ENCODE measurements at places on chromosomes 12 and 14. TPM values are rescaled to one million over a fixed set of nuclear protein-coding genes. Genes with fewer than 3 reads are reported as not detected.

The NANOG gene
- total RNA-seq, result 134 TPM

The RHOJ gene
- not detected for total RNA-seq

- DNase-seq, result no peak
These were observed 184.7 kb downstream of the SRGAP1 start for GRCh38 chr12:64029013-64029857.

DNA sequence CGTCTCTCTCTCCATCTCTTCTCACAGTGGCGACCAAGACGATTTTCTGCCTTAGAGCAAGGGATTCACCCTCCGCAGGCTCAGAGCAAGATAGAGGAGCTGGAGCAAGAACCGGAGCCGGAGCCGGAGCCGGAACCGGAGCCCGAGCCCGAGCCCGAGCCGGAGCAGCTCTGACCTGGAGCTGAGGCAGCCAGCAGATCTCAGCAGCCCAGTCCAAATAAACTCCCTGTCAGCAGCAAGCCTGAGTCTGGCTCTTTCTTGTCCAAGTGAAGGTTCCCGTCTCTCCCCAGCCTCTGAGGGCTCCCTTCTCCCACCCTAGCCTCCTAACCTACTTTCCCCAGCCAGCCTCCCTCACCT lies 5.9 kb downstream of the LAG3 start:
- DNase-seq, result peak; percentile 77

- no peak for DNase-seq
These were observed 16.1 kb upstream of the NXPH4 start for GRCh38 chr12:57200497-57200896.

GRCh38 chr14:71725922-71726579 lies 206.2 kb upstream of the RGS6 start:
- DNase-seq, result no peak

The SMCO3 gene
- not detected for total RNA-seq

- DNase-seq, result no peak
These were observed 149.5 kb downstream of the SLC6A15 start for GRCh38 chr12:84763107-84763506.

The NOPCHAP1 gene
- 14.7 TPM for total RNA-seq

DNA sequence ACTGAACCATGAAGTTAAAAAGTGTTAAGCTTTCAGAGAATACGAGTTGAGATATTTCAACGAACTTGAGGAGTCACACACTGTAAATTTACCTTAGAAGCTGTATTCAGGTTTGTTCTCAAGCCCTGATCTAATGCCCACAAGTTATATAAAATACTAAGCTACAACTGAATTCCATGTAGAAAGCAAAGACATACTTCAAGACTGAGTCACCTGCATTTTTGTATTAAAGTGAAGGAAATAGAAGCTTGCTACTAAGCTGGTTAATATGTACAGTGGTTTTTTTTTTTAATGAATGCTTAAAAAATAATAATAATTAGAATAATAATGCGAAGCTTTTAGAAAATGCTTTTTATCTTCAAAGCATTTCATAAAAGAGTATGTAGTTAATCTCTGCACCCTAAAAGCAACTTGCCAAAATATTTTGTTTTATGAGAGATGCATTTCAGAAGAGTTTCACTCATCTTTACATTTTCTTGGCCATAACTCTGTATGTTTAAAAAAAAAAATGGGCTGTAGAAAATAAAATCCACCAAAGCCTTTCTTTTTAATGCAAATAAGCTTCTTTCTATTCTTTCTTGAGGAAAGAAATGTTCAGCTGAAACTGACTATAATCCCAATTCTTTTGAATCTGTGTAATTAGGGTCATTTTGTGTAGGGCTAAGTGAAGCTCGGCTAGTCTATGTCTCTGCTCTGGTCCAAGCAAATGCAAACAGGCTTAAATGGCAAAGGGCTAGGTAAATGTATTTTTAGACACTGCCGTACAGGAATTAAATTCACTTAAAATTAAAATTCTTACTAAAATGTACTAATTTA lies 1047.5 kb upstream of the FLRT2 start:
- no peak for DNase-seq

- no peak for DNase-seq
These were observed 3.5 kb upstream of the LPAR5 start for GRCh38 chr12:6639151-6639801.

- no peak for DNase-seq
These were observed 10.2 kb upstream of the BHLHE41 start for GRCh38 chr12:26135010-26135420.

GRCh38 chr12:48423171-48423570 lies 49.2 kb upstream of the ANP32D start:
- no peak for DNase-seq

DNA sequence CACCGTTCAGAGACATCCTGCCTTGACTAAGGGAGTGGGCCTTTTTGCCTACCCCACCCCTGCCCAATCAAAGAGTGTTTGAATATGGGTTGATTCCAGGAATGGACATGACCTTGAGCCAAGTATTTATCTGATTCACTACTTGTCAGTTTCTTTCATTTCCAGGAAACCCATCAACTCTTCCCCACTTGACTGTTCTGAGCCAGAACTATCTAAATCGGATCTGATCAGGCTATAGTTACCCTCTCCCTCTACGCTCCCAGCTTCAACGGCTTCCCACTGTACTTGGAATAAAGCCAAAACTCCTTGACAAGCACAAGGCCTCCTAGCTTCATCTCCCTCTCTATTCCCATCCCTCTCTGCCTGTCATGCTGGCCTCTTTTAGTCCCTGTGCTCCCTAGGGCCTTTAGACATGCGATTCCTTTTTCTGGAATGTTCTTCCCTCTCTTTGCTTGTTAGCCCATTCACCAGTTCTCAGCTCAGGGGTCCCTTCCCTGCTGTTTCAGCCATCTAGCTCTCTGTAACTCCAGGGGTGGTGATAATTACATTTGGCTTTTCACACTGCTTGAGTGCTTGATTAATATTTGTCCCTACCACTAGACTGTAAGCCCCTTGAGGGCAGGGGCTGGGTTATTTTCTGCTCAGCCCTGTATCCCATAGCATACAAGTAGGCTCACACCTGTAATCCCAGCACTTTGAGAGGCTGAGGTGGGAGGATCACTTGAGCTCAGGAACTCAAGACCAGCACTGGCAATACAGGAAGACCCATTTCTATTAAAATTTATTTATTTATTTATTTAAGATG lies 5.5 kb upstream of the ITPK1 start:
- DNase-seq, result no peak

DNA sequence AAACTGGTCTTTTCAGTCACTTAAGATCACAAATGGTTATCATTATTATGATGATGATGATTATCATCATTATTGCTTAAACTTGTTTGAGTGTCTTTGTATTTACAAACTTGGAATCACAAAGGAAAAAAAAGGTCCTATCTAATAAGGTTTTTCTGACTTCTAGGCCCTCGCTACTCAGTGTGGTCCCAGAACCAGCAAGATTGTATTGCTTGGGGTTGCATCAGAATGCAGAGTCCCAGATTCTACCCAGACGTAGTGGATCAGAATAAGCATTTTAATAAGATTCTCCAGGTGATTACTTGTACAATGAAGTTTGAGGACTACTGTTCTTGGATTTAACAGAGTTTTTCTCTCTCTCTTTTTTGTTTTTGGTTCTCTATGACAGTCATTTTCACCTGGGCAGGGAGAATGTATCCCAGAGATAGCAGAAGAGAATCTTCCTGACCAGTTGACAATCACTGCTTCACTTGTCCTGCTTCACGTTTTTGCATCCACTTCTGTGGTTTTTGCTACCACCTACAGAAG lies 29.3 kb upstream of the PPP1R12A start:
- DNase-seq, result no peak

The SSPN gene
- 1.1 TPM for total RNA-seq

GRCh38 chr12:130701402-130701744 lies 14.7 kb downstream of the RIMBP2 start:
- no peak for DNase-seq
